Osteocyte (in vitro differentiated cells): ENCODE measurements at places on chromosomes 2 and 18.

DNA sequence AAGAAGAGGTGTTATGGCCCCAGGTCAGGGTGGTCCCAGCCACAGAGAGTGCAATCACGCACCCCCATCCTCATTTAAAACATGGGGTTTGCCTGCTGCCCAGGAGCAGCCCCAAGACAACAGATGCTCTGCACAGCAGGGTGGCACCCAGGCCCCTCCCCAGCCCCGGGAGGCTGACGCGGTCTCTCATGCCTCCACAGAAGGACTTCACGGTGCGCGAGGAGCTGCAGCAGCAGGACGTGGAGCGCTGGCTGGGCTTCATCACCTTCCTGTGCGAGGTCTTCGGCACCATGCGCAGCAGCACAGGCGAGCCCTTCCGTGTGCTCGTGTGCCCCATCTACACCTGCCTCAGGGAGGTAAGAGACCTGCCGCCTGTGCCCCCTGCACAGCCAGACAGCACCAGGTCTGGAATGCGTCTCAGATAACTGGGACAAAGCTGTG lies 133.7 kb downstream of the SMAD7 start:
- DNase-seq: peak; percentile 68

DNA sequence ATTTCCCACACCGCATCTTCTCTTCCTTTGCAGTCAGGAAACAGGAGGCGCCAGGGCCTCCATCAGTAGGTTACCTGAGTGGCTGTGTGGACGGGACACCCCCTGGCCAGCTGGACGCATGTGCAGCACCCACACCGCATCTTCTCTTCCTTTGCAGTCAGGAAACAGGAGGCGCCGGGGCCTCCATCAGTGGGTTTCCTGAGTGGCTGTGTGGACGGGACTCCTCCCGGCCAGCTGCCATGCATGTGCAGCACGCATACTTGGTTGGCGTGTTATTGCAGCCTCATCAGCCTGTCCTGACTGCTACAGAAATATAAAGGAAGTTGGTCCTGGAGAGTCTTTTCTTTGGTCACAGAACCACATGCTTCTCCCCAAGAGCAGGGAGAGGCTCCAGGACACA lies 74.6 kb downstream of the DCDC2C start:
- DNase-seq: no peak

GRCh38 chr2:176553685-176554100 lies 284.5 kb downstream of the MTX2 start:
- no peak for DNase-seq

DNA sequence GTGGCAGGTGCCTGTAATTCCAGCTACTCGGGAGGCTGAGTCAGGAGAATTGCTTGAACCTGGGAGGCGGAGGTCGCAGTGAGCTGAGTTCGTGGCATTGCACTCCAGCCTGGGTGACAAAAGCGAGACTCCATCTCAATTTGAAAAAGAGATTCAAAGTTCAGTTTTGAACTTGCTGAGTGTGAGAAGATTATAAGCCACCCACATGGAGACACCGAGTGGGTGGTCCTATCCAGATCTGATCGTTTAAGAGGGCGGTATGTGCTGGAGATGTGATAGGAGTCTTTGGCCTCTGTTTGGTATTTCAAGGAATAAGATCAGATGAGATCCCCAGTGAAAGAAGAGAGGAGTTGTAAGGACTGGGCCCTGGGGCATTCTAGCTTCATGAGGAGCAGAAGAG lies 25.6 kb downstream of the RNF144A start:
- no peak for DNase-seq
